ENCODE measurements at places on chromosomes 1 and 21.

- no peak for DNase-seq
Measured at GRCh38 chr1:32926562-32926961, 25.4 kb upstream of the TMEM54 start.

GRCh38 chr1:96049759-96050409 is 671.7 kb upstream of the PTBP2 start:
- DNase-seq = no peak

DNA sequence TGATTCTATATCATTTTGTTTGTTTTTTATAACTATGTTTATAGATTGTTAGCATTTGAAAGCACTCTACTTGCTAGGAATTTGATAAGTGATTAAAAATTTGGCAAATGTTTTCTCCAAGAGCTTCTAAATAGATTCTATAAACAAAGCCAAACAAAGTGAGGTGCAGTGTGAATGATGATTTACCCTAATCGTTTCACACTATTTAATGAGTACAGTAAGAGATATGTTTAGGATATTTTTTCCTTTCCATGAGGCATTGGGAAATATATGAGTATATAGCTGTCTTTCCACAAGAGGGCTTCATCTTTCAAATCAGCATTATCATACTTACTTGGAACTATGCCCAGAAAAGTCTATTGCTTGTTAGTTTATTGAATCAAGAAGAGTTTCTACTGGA is 277.0 kb upstream of the BRINP3 start:
- no peak for DNase-seq

- DNase-seq = no peak
Measured at GRCh38 chr1:24417681-24418080, 2.1 kb downstream of the NIPAL3 start.

DNA sequence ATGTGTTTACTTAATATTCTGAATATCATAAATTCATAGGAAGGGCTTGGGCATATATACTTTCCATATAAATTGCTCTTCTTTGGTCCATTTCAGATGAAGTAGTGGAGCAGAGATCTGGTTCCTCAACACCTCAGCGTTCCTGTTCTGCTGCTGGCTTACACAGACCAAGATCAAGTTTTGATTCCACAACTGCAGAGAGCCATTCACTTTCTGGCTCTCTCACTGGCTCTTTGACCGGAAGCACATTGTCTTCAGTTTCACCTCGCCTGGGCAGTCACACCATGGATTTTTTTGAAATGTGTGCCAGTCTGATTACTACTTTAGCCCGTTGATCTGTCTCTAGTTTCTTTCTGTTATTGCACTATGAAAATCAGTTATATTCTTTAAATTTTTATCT is 62.3 kb downstream of the PRKAA2 start:
- no peak for DNase-seq

DNA sequence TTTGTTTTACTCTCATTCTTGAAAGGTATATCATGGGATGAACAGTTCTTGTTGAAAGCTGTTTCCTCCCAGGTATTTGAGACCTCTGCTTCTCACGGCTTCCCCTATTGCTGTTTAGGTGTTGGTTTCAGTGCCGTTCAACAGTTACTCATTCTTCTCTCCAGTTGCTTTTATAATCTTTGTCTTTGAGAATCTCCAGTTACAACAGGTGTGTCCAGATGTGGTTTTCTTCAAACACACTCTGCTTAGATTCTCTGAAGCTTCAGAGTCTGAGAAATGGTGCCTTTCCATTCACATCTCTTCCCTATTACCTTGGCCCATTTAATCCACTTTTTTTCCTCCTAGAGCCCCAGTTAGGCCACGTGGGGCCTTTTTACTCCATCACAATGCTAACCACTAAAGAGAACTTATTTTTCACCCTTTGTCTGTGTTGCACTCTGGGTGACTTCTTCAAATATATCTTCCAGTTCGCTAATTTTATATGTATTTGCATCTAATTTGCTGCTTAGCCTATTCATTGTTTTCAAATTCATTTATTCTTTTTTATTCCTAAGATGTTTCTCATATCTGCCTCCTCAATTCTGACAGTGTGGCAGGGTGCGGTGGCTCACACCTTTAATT is 46.7 kb upstream of the SLC19A1 start:
- DNase-seq = no peak
